ENCODE measurements at places on chromosomes 1 and 21.
A peak's percentile ranks its signal among the peaks of the same experiment; 100 is the strongest.

GRCh38 chr1:203517426-203518110, 23.6 kb downstream of the OPTC start:
- no peak for DNase-seq

DNA sequence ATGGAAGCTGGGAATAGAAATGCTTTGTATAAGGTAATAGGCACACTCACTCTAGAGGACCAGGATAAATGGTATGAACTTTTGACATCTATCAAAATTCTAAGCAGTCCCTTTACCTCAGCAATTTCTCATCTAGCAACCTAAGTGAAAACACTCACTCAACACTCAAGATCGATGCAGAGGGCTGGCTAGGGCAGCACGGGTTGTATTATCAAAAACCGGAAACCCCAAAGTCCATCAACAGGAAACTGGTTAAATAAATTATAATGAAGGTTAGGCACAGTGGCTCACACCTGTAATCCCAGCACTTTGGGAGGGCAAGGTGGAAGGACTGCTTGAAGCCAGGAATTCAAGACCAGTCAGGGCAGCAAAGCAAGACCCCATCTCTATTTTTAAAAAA, 9.4 kb downstream of the USP48 start:
- DNase-seq, result no peak

GRCh38 chr1:37945743-37946702, 830 bp downstream of the INPP5B start:
- DNase-seq, result no peak

GRCh38 chr1:160708118-160708517, 3.5 kb downstream of the CD48 start:
- no peak for DNase-seq

DNA sequence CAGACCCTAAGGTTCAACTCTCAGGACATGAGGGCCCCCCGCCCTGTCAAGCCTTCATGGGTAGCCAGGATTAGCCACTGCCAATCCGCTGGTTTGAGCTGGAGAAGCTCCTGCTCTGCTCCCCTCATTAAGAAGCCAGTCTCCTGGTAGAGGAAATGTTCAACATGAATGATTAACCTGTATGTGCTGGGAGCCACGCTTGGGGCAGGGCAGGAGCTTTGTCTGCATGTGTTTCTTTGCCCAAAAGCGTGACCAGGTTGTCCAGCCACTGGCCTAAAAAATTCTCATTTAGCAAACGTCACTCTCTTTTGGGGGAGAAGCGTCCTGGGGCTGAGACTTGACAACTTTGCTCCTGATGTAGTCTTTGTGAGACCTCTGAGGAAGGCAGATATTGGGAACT, 96.5 kb downstream of the RRAGC start:
- no peak for DNase-seq

DNA sequence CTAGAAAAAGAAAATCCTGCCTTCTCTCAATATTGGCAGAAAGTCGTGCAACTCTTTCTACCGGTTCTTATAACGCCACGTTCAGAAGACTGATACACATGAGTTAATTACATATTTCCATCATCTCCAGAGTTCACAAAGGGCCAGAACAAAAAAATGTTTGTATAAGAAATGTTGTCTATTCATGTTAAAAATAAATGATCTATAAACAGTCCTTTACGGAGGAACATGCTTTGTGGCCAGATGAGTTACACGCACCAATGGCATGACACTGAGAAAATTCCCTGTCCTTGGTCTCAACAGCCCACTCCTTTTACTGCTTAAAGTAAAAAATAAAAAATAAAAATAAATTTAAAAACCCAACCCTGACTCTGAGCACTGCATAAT, 29.5 kb downstream of the C2CD2 start:
- DNase-seq, result no peak

GRCh38 chr1:151143057-151143435, 3.4 kb downstream of the SEMA6C start:
- no peak for DNase-seq

- DNase-seq, result no peak
These were observed 35.3 kb upstream of the NEK2 start for GRCh38 chr1:211710566-211711314.

- no peak for DNase-seq
These were observed 3.6 kb downstream of the KCNE2 start for GRCh38 chr21:34367320-34367935.

DNA sequence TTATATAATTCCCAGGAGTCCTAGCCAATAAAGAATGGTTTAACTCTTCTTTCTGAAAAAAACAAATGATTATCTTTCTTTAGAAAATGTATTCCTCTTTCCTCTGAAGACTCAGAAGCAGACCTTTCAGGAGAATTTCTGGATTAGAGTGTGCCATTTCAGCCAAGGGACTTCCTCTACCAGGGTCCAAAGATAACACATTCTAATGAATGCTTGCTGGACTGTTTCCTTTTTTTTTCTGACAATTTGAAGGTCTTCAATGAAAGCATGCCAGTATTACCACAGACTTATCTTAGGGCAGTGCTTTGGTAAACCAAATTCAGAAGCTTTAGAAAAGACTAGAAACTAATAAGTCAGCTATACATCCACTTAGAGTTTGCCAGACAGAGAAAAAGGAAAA, 80.5 kb downstream of the RERE start:
- no peak for DNase-seq

DNA sequence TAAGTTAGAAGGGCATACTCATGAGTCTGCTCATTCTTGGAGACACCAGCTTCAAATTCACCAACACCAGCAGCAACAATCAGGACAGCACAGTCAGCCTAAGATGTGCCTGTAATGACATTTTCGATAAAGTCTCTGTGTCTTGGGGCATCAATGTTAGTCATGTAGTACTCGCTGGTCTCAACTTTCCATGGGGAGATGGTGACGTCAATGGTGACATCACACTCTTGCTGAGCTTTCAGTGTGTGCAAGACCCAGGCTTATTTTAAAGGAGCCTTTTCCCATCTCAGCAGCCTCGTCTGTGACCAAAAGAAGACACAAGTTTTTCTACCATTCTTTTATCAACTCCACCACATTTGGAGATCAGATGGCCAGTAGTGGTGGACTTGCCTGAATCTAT, 75.5 kb downstream of the SERINC2 start:
- no peak for DNase-seq

DNA sequence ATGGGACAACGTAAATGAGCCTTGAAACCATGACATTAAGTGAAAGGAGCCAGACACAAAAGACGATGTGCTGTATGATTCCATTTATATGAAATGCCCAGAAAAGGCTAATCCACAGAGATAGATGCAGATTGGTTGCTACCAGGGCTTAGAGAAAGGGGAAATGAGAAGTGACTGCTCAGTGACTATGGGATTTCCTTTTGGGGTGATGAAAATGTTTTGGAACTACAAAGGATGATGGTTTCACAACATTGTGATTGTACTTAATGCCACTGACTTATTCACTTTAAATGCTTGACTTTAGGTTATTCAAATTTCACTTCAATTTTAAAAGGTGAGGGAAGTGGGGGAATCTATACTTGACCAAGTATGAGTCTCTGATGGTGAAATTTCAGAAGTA, 414.3 kb downstream of the SETD4 start:
- no peak for DNase-seq

- no peak for DNase-seq
These were observed 696.2 kb upstream of the PRMT6 start for GRCh38 chr1:106360252-106360651.

DNA sequence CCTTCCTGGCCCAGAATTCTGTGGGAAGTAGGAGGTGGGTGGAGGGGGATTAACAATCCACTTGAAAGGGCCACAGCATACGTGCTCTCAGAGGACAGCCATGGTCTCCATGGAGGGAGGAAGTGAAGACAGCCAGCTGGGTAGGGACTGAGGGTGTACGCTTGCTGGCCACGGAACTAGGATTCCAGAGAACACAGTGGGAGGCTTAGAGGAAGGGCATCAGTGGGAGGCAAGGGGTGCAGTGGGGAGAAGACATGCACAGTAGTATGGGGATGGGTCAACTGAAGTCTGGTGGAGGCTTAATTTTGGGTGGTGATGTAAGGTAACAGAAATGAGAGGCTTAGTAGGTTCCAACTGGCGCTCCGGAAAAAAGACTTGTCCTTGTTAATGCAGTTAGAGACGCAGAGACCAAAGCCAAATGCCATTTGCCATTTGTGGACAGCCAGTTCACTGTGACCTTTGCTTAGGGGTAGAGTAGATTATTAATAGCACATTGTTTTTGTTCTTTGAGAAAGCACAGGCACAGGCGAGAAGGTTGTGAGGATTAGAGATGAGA, 103.0 kb downstream of the ZSCAN20 start:
- no peak for DNase-seq

DNA sequence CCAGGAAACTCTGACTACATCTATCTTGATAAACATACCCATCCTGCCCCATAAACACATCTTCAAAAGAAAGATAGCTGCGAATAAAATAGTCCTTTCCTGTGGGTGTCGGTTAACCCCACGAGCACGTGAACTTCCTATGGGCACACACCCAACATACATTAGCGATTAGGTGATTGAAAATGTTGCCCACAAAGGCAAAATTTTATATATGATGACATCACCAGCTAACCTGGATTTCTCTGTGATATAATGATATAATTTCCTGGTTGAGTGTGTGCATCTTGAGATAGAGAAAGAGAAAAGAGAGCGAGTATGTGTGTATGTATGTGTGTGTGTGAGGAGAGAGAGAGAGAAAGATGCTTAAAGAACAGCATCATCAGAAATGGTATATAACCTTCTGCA, 296.1 kb downstream of the PTPRC start:
- no peak for DNase-seq

DNA sequence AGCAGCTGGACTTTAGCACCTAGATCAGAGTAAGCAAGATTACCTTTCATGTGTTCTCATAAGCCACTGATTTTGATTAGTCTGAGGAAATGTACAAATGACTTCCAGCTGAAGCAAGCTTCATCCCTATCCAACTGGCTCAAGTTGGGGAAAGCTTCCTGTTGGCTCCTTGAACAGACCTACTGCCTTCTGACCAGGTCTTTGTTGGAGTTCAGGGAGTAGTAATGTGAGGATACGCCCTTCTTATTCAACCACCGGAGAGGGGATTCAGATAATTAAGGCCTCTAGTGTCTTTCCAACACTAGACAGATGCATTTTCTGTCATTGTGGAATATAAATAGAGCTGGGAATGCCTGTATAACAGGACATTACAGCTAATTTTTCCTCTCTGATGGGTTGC, 268.9 kb downstream of the TGFB2 start:
- no peak for DNase-seq

GRCh38 chr1:30325085-30325935, 398.1 kb downstream of the MATN1 start:
- no peak for DNase-seq

GRCh38 chr1:161038523-161039153, at the start of gene TSTD1:
Gene TSTD1 (minus strand): TSS chr1:161038964. CDS start chr1:161038889, 75 bp downstream.
- peak; percentile 67 for DNase-seq

DNA sequence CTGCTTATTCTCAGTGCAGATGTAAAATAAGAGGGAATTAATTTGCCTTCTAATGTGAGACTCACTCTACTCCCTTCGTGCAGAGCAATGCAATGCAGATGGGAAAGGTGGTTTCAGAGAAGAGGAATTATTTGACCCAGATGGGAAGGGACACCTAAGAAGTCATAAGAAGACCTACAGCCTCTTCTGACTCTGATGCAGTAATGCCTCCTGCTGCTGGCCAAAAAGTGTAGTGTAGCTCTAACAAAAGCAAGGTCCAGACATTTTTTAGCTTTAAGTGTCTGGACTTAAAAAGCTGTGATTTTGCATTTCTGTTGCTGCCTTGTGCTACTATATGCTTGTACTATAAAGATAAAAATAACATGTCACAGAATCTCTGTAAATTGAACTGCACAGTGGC, 501.4 kb downstream of the TTLL7 start:
- no peak for DNase-seq

DNA sequence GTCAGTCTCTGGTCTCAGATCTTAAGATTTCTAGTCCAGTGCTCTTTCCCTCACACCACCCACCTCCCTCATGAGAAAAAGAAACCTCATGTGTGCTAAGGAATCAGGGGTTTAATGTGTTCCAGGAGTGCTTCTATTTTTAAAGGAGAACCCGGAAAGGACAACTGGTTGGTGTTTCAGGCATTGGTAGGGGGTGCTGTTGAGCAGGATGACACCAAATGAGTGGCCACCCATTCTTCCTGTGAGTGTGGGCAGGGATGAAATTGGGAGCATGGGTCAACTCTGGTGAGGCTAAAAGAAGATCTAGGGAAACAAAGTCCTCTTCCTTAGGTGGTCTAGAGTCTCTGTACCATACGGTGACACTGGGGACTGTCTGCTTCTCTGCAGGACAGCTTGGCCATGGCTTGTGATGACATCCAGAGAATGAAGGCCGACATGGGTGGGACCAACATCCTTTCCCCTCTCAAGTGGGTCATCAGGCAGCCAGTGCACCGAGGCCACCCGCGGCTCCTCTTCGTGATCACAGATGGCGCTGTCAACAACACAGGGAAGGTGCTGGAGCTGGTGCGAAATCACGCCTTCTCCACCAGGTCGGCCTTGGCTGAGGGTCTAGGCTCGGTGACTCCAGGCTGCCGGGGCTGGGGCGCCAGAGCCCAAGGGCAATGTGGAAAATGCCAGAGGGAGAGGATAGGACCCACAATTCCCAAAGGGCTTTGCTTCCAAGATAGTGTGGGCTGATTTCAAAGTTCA, 39.3 kb downstream of the VWA5B1 start:
- no peak for DNase-seq

- no peak for DNase-seq
These were observed 143.2 kb downstream of the MIS18A start for GRCh38 chr21:32135401-32136363.

GRCh38 chr1:58158506-58159433, 387.8 kb downstream of the OMA1 start:
- no peak for DNase-seq

DNA sequence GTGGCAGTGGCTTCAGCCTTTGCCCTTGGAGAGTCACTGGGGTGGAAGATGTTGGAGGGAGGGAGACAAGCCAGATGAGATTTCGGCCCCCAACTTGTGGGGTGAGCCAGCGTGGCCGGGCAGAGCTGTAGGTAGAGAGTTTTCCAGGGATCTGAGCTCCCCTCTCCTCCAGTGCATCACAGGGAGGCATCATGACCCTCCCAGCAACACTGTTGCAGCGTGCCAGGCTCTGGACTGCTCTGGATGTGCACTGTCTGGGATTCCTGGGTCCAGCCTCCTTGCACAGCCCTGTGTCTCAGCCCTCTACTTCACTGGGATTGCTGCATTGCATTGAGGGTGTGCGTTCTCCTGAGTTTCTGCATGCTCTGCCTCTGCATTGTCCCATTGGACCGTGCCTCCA, 8.9 kb downstream of the PTPRU start:
- DNase-seq, result no peak

DNA sequence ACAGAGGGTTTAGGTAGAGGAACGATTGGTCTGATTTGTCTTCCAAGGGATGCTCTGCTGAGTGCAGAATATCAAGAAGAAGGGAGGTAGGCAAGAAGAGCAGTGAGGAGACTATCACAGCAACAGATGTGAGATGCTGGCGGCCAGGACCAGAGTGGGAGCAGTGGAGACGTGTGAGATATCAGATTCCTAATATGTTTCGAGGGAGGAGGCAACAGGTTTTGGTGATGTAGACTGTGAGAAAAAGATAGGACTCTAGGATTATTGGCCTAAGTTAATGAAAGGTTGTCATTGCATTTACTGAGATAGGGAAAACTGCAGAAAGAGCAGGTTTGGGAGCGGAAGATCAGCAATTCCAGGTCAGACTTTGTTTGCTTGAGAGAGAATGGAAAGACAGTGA, 182.9 kb downstream of the FMN2 start:
- no peak for DNase-seq

- no peak for DNase-seq
These were observed 18.3 kb upstream of the PLEKHA6 start for GRCh38 chr1:204377800-204378668.
